ENCODE measurements at places on chromosomes 1 and 21.

- no peak for DNase-seq
Measured at GRCh38 chr1:26059906-26060305, 7.5 kb downstream of the TRIM63 start.

- no peak for DNase-seq
Measured at GRCh38 chr1:25896266-25896665, 10.0 kb downstream of the STMN1 start.

GRCh38 chr1:198030682-198031081 lies 113.5 kb downstream of the LHX9 start:
- DNase-seq, result no peak

GRCh38 chr1:223620297-223620897 lies 45.1 kb downstream of the CAPN8 start:
- no peak for DNase-seq

GRCh38 chr1:53145051-53145600 lies 2.7 kb upstream of the SLC1A7 start:
- DNase-seq, result no peak

GRCh38 chr1:94793296-94793656 lies 26.9 kb upstream of the SLC44A3 start:
- no peak for DNase-seq

- DNase-seq, result no peak
Measured at GRCh38 chr1:71666609-71667008, 585.8 kb upstream of the ZRANB2 start.

- no peak for DNase-seq
Measured at GRCh38 chr21:43325968-43326715, 100.8 kb downstream of the SIK1 start.

- no peak for DNase-seq
Measured at GRCh38 chr1:183374825-183375224, 43.4 kb downstream of the NMNAT2 start.

DNA sequence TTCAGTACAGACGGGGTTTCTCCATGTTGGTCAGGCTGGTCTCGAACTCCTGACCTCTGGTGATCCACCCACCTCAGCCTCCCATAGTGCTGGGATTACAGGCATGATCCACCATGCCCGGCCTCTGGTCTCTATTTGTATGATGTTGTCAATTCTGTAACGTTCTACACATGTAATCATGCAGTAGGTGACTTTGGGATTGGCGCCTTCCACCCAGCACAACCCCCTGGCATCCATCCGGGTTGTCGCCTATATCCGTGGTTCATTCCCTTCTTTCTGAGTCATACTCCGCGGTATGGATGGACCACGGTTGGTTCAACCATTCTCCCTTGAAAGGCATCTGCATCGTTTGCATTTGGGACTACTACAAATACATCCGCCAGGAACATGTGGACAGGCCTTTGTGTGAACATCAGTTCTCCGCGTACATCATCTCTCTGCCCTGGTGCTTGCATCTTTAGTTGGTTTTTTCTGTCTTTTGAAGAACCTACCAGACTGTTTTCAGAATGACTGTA lies 72.1 kb downstream of the PDE9A start:
- DNase-seq, result no peak

GRCh38 chr1:225596736-225597135 lies 56.2 kb downstream of the ENAH start:
- DNase-seq, result no peak

GRCh38 chr1:205016584-205016983 lies 26.4 kb upstream of the CNTN2 start:
- no peak for DNase-seq

GRCh38 chr1:159686599-159687299 lies 27.6 kb downstream of the CRP start:
- DNase-seq, result no peak

DNA sequence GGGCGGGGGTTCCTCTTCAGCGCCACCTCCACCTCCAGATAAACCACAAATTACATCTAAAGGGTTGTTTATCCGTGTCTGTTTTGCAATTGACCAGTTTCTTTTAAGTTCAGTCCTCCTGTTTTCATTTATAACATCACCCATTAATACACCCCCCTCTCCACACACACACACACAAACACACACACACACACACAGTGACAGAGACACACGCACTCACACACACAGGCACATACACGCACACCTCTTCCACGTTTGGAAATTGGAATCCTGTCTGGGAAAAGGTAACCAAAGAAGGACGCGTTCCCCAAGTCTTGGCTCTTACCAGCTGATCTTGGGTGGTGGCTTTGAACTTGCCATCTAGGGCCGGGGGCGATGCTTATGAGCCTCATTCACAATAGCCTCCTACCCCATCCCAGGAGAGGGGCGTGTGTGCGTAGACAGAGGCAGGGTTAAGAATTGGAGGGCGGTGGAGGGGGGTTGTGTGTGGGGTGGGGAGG lies 442 bp upstream of the CSMD2 start:
- no peak for DNase-seq

DNA sequence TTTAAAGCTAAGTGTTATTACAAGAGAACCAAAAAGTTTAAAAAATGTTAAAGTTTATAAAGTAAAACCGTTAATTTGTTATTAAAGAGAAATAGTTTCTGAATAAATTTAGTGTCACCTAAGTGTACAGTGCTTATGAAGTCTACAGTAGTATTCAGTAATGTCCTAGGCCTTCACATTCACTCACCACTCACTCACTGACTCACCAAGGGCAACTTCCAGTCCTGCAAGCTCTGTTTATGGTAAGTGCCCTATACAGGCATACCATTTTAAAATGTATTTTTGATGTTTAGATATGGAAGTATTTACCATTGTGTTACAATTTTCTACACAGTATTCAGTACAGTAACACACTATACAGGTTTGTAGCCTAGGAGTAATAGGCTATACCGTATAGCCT lies 60.1 kb upstream of the GCLM start:
- DNase-seq, result no peak

GRCh38 chr1:66383168-66383567 lies 150.8 kb upstream of the SGIP1 start:
- no peak for DNase-seq

GRCh38 chr1:239939602-239940001 lies 152.1 kb upstream of the FMN2 start:
- DNase-seq, result no peak

DNA sequence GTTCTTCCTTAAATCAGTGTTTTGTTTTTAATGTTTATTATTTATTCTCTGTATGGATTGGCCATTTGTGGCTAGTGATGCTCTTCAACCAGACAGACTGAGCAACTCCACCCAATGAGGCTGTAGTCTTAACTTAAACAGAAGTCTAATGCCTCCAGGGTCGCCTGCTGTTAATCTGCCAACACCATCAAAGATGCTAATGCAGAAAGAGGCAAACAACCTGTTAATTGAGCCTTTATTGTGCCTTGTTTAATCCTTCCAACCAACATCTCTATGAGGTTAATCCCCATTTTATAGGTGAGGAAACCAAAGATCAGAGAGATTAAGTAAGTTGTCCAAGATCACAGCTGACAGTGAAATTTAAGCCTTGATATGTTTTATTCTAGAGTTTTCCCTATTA lies 79.4 kb upstream of the SSX2IP start:
- no peak for DNase-seq

DNA sequence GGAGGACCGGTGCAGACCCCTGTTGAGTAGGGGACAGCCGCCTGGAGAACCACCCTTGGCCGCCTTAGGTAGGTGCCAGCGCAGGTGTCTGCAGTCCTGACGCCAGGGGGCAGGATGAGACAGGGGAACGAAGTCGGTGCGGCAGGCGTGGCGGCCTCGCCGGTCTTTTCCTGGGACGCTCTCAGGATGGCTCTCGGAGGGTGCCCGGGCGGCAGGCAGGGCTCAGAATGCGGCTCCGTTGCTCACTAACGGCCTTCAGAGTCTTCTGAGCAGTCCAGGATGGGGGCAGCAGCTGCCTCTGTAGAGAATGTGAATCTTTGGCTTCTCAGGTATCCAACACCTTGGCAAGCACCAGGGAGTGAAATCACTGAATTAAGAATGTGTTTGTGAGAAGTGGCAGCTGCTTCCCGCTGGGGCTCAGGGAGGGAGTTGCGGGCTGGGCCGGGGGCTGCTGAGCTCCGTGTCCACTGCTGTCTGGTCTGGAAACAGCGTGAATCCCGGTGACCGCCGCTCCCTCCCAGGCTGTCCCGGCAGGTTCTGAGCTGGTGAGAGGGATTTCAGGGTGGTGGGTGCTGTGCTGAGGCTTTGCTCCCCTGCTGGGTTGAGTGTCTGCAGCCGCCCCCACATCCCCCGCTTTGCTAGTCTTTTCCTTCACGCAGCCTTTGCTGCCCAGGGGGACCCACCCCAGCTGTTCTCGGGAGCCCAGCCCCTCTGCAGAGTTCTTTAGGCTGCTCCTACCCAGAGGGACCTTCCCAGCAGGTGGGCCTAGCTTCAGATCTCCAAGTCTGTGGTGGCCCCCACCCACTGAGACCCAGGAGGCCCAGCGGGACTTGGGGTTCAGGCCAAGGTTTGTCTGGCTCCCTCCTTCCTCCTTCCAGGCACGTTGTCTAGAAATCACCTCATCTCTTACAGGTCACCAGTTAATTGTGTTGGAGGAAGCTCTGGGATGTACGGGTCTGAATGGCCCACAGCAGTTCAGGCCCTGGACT lies 11.1 kb upstream of the C1orf174 start:
- peak; percentile 69 for DNase-seq

DNA sequence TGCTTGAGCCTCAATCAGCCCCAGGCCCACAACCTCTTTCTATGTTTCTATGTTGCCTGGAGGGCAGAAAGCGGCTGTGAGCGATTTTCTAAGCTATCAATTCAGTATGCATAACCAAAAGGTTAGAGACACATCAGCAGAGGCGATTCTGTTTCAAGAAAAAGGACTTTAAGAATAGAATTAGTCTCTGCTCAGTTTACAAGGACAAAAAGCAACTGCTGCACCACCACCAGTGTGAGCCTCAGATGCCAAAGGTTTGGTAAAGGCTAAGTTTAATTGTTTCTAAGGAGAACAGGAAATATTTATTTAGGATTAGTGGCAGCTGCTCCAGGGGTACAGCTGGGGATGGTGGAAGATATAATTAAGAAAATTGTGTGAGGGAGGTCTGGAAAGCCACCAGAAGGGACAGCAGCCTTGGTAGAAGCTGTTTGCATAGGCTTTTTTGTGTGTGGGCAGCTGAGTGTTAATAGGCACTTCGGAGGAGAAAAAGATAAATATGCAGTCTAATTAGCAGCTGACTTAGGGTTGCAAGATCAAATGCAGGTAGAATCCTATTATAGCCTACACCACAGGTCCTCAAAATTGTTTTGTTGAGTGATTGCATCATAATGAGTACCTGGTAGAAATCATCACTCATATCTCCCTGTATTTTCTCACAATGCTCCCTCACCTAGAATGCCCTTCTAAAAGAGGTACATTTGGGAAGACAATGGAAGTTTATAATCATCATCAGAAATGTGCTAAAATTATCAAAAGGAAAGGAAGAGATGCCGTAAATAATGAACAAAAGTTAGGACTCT lies 35.8 kb downstream of the ZC3H11B start:
- no peak for DNase-seq

GRCh38 chr1:1309251-1310108 lies 1.1 kb downstream of the PUSL1 start:
- no peak for DNase-seq

GRCh38 chr1:16376971-16377370 lies 9.9 kb downstream of the SZRD1 start:
- DNase-seq, result no peak

GRCh38 chr1:184486761-184487445 lies 100.1 kb downstream of the C1orf21 start:
- DNase-seq, result no peak

DNA sequence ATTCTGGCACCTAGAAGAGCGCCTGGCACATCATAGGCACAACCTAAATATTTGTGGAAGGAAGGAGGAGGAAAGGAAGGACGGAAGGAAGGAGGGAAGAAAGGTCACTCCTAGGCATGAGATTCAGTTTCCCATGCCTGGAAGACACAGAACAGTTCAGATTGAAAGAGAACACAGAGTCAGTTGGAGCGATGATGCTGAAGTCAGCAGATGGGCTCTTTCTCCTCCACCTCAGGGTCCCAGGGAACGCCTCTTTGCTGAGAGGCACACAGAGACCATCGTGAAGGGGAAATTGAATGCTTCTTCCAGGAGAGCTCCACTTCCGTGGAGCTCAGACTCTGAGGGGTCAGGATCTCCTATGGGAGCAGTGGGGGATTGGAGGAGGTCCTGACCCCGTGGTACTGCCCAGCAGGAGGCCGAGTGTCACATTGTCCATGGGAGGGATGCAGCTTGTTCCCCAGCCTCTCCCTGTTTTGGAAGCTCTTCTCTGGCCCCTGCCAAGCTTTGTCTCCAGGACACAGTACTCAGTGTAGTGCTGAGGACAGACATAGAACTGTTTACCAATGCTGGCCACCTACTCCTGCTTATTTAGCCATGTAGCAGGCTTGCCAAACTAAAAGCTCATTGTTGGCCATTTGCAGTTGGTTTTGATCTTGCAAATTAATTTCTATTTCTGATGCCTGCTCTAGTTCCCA lies 2.4 kb downstream of the MYBPHL start:
- no peak for DNase-seq

DNA sequence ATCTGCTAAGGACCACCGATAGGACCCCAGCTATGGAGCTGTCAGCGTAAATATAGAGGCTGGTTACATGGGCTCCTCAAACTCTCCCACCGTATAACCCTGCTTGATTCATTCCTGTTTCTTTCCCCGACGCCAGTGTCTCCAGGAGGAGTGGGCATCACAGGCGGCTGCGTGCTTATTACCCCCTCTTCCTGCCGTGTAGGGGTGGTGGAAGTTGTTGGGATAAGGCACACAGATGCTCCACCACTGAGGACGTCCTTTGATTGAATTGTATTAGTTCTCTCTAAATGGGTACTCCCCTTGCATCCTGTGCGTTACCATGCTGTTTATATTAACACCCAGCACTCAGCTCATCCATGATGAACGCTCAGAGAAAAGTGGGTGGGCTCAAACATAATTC lies 104.6 kb downstream of the ZBTB18 start:
- no peak for DNase-seq

- no peak for DNase-seq
Measured at GRCh38 chr1:40003156-40004093, 37.1 kb upstream of the CAP1 start.

- no peak for DNase-seq
Measured at GRCh38 chr1:62040450-62040849, 154.2 kb upstream of the L1TD1 start.

GRCh38 chr1:53517821-53518352 lies 58.7 kb downstream of the DMRTB1 start:
- peak; percentile 6 for DNase-seq

DNA sequence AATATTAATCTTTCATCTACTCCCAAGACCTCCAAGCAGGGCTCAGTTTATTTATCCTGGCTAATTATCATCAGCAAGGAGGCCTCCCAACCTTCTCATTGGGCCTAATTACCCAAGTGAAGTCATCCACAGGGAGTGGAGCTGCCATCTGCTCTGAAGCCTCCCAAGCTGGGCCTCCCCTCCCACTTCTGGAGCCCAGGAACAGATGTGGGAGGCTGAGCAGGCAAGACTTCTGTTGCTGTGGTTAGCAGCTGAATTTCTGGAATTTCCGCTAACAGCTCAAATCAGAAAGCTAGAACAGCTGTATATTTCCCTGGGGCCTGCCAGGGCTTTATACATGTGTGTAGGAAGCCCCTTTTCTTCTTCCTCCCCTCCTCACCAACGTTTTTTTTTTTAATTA lies 127.5 kb downstream of the UCK2 start:
- peak; percentile 96 for DNase-seq

GRCh38 chr21:39386194-39386593 lies 37.3 kb upstream of the HMGN1 start:
- no peak for DNase-seq

GRCh38 chr1:71307451-71307850 lies 226.6 kb upstream of the ZRANB2 start:
- peak; percentile 19 for DNase-seq

- no peak for DNase-seq
Measured at GRCh38 chr21:25986928-25987327, 183.6 kb downstream of the APP start.
